ENCODE measurements at places on chromosomes 3 and 15.
A peak's percentile ranks its signal among the peaks of the same experiment; 100 is the strongest.

DNA sequence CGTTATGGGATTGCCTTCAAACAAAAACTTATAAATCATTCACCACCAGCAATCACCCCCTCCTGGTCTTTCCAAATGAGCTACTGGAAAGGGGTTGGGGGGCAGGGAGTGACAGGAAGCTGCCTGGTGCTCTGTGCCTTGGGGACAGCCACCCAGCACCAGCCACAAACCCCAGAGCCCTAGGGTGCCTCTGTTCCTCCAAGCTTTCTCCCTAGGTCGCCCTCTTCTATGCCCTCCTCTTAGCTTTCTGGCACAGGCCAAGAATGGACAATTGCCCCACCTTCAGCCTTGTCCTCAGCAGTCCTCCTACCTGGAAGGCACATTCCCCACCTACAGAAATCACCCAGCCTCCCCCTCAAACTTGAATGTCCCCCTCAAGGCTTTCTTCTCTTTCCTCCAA lies 3.3 kb downstream of the OXTR start:
- DNase-seq, result no peak

GRCh38 chr15:72782274-72783003 lies 1.1 kb downstream of the ADPGK start:
- no peak for DNase-seq

DNA sequence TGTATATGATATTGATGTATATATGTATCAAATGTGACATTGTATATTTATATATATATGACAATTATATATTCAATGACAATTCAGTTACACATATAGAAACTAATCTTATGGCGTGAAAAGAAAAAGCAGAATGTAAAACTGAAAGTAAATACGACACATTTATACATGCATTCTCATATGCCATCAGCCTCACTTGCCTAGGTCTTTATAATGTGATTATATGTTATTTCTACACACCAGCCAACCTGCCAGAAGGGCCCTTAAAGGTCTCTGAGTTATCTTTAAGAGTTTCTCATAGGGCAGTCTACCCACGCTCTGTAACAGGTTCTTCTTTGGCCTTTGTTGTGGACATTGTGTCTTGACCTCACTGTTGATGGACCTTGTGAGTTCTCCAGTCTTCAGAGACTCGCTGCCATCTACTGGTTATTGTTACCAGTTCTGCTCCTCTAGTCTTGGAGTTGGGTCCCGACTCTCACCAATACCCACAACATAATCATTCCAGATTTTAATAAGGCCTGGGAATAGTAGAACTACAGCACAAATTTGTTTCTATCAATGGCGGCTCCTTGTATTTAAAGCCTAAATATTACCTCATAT lies 371.5 kb upstream of the GOLIM4 start:
- peak; percentile 10 for DNase-seq

DNA sequence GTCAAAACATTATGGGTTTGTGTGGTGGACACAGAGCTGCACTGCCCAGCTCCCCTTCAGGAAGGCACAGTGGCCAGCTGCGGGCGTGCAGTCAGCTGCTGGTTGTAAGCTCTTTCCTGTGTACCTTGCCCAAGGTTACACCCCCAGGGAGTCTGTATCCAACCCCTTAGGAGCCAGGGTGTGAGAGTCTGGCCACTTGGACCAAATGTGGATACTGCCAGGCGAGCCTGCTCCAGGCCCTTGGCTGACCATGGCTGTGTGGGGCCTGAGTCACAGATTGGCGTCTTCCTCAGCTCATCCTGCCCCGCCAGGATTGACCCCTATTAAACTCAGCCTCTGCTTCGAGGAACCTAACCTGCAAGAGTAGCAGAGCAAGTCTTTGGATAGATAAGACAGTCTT lies 56.9 kb downstream of the ABHD5 start:
- no peak for DNase-seq

DNA sequence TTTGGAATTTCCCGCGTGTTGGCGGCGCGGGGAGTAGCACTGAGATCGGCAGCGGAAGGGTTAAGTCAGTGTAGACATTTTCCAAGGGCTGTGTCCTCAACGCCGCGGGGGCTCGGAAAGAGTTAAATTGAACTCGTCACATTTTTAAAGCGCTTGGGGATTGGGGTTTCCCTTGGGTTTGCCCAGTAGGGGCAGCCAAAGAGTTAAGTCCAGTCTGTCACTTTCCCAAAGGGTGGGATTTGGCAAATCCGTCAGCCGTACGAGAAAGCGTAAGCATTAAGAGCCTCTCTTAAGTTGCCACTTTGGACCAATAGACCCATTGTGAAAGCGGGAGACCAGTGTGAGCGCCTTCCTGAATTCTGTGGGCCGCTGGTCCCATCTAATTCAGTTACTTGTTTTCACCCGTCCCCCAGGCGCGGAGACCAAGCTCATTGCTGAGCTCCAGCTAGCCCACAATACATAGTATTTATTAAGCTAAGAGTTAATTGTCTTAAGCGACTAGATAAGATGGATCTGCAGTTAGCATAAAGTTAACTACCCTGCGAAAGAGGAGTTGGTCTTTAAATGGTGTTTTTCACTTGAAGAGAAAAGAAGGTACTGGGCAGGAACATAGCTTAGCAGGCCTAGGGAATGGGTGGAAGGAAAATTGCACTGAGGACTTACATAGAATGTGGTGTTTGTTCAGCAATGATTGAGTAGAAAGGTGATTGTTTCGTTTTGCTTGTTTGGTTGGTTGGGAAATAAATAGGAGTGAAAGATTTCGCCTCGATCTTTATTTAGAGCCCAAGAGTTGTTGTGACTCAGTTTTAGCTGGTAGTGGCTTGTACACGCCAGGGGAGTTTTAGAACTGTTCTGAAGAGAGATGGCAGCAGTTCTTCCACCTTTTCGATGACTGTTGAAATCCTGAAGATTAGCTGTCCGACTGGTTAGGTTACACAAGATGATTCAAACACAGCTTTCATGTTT lies 932 bp downstream of the ARL8B start:
- DNase-seq, result peak; percentile 2

GRCh38 chr3:134353171-134353825 lies 20.9 kb downstream of the AMOTL2 start:
- no peak for DNase-seq

- no peak for DNase-seq
Measured at GRCh38 chr15:78563092-78563491, 2.2 kb upstream of the CHRNA5 start.

- DNase-seq, result no peak
Measured at GRCh38 chr3:27927882-27928281, 205.8 kb upstream of the EOMES start.

GRCh38 chr15:45155739-45156138 lies 25.9 kb downstream of the DUOX1 start:
- DNase-seq, result no peak

- DNase-seq, result no peak
Measured at GRCh38 chr3:28986922-28987321, 293.9 kb upstream of the RBMS3 start.

DNA sequence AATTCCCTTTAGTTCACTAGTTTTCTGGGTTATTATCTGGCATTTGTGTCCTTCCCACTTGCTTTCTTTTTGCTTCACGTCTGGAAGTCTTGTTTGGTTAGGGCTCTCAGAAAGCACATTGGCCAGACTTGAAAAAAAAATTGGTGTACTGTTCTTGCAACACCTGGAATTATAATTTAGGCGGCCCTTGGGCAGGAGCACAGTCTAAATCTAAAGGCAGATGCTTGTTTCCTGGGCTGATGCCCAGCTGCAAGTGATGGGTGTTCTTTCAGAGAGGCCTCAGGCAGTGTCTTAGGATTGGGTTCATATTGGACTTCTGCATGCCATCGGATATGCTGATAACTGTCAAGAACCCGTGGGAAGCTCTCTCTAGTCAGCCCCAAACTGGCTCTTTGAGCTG lies 521.5 kb downstream of the PDCD6IP start:
- no peak for DNase-seq

DNA sequence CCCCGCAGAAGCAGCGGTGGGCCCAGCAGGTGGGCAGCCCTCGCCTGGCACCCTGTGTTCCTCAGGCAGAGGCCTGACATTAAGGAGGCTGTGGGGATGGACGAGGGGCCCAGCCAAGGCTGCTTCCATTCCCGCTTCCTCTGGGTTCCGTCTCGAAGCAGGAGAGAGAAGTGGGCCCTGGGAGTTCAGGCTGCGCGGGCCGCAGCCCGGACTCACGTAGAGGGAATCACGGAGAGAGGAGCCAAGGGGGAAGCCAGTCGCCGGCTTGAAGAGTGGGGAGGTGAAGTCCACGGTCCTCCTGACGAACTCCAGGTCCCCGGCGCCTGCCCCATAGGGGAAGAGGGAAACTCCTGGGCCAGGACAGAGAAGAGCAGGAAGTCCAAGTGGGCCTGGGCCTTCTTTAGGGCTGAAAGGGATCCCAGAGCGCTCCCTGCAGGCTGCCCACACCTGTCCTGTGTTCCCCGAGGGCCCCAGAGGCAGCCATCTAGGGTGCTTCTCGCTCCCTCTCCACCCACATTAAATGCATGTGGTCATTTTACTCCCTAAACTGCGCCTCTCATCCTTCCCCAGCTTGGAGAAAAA lies 37.7 kb downstream of the MUC4 start:
- DNase-seq, result no peak

DNA sequence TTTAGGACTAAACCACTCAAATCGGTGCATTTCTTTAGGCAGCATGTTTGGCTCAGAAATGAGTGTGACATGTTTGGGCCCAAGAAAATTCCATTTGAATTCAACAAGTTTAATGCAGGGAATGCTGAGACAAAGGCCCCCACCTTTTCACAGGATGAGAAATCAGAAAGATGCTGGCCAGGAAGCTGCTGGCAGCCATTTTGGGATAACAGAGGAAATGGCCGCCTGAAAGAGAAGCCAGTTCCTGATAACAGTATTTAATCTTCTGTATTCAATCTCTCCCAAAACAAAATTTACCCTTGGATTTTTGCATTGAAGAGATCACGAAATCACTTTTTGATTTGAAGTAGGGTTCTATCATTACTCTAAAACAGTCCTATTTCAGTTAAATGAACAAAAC lies 350.9 kb downstream of the SLC9A9 start:
- no peak for DNase-seq

- no peak for DNase-seq
Measured at GRCh38 chr3:9732080-9732739, 675 bp downstream of the BRPF1 start.

DNA sequence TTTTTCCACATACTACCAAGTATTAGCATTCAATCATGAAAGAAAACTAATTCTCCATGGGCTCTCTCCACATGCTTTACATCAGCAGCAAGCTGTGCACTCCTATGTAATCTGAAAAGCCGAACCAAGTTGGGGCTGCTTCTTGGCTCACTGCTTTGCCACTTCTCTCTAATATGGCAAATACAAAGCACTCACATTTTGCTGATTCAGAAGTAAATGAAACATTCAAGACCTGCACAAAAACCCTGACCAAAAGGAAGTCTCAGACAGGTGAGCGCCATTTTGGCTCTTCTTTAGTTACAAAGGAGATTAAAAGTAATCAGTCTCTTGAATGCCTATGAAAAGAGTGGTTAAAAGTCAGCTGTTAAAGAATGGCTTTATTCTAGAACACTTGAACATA lies 915.2 kb downstream of the FHIT start:
- no peak for DNase-seq

- DNase-seq, result peak; percentile 57
Measured at GRCh38 chr3:184133840-184134745, 1.1 kb upstream of the EIF2B5 start.

DNA sequence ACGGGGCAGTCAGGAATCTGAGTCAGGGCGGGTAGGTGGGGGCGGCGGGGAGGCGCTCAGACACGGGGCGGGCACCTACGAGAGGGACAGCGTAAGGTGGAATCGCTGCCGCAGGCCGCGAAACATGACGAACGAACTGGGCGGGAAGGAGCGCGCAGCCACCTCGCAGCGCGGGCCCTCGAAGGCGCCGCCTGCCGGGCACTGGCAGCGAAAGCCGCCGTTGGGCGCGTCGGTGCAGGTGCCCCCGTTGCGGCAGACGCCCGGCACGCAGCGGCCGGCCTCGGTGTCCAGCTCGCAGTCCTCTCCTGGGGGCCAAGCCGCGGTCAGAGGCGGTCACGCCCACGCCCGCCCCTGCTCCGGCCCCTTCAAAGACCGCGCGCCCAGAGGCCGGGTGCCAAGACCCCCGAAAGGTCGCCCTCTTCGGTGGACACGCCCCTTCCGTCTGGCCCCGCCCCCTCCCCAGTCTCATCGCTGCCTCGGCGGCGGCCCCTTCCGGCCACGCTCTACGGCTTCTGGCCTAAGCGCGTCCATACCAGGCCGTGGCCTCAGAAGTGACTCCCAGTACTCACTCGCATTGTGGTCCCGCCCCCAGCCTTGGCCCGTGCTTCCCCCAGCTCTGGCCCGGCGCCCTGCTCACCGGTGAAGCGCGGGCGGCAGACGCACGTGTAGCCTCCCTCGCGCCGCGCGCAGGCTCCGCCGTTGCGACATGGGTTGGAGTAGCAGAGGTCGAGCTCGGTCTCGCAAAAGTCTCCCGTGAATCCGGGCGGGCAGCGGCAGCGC lies 6.4 kb downstream of the CELSR3 start:
- no peak for DNase-seq
